Right kidney (tissue), 9 donors: ENCODE measurements at places on chromosomes 6 and 20.

DNA sequence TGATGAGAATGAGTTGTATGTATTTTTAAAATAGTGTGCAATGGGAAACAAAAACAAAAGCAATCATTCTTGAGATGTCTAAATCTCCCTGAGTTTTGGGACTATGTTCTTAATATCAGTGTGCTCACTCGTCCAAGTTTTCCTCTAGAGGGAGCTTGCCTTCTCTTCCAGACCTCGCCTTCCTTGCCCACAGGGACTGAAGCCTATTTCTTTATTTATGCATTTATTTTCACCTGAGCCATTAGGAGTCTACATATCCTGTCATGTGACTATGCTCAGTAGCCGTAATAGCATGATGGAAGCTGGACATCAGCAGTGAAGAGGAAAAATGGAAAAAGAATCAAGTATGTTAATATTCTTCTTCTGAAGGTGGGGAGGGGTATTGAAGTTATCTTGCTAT lies 131.2 kb downstream of the SH3BGRL2 start:
- no peak for DNase-seq

GRCh38 chr6:41358503-41358902 lies 23.1 kb downstream of the NCR2 start:
- no peak for DNase-seq

GRCh38 chr20:54708229-54708628 lies 232.8 kb downstream of the DOK5 start:
- no peak for DNase-seq

GRCh38 chr6:11734861-11735613 lies 43.6 kb downstream of the ADTRP start:
- no peak for DNase-seq

GRCh38 chr20:3172933-3173609 lies at the start of gene LZTS3:
Gene LZTS3 (minus strand): TSS chr20:3173549. CDS start chr20:3167163, 6,386 bp downstream.
- peak; percentile 89 for DNase-seq

GRCh38 chr6:146833157-146833556 lies 234.4 kb downstream of the ADGB start:
- no peak for DNase-seq

DNA sequence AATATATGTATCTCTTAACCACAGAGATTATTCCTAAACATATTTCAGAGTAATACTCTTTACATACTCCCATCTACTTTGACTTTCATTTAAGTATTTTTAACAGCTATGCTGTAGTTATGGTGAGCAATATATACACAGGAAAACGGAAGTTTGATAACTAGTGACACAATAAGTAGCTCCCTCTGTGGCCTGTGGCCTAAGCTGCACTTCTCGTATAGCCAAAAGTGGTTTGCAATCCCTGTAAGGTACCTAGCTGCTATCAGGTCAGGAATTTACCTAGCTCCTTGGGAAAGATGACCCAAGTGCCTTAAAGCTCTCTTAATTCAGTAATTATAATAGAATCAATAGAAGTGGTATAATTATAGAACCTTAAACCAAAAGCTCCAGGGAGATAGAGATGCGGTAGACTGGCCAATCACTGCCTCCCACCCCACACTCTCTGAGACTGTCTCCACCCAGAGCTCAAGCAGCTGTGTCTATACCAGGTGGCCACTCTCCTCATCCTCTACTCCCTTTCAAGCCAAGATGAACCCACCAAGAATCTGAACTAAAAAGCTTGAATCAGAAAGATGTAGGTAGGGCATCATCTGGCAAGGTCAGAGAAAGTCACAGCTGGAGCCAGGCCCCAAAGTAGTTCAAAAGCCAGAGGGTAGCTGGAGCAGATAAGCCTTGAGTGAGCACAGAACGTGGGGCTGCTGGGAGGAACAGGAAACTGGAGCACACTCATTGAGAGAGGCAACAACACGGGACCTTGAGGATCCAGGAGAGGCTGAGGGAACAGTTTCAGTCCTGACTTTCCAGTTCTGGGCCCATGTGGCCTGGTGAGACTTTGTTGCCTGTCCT lies 84.9 kb upstream of the ASF1A start:
- DNase-seq, result no peak

- no peak for DNase-seq
Measured at GRCh38 chr6:7236306-7237209, 76.4 kb downstream of the SSR1 start.

- no peak for DNase-seq
Measured at GRCh38 chr6:135306740-135307420, 125.8 kb downstream of the MYB start.

DNA sequence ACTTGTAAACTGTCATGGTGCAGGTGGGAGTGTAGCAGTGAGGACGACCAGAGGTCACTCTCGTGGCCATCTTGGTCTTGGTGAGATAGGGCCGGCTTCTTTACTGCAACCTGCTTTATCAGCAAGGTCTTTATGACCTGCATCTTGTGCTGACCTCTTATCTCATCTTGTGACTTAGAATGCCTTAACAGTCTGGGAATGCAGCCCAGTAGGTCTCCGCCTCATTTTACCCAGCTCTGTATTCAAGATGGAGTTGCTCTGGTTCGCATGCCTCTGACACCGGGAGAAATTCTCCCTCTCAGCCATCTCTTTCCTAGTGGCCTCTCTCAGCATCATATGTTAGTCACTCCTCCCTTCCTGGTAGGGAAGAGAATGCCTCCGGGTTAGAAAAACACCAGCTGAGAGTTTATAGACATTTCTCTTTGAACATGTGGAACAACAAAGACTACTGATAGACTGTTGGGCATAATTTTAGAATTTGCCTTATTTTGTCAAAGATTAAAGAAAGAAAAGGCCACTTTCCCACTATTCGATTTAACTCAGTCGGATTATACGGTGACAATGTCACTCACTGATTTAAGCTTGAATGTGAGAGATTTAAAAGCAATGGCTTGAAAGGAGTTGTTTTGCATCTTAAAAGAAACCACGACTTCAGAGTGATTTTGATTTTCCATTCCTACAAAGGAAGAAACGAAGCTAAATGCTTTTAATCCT lies 67.9 kb upstream of the SNX9 start:
- DNase-seq, result no peak
